ENCODE measurements at places on chromosomes 6 and 20.

- peak; percentile 97 for DNase-seq
These were observed 4.6 kb upstream of the NAA20 start for GRCh38 chr20:20012541-20012940.

DNA sequence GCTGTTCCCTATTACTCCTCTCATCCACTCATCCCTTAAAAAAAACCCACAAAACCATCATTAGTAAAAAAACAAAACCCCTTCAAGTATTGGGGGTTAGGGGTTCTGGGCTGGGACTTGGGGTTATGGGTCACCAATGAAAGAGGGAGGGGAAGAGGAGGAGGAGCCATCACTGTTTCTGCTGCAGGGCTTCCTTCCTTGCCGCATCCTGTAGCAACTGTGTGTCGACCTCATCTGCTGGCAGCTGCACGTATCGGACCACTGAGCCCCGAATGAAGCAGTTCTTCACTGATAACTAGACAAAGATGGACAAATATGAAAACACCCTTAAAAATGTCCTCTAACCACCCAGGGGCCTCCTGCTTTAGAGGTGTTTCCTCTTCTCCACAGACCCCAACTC is 2.0 kb upstream of the VARS1 start:
- DNase-seq = no peak

DNA sequence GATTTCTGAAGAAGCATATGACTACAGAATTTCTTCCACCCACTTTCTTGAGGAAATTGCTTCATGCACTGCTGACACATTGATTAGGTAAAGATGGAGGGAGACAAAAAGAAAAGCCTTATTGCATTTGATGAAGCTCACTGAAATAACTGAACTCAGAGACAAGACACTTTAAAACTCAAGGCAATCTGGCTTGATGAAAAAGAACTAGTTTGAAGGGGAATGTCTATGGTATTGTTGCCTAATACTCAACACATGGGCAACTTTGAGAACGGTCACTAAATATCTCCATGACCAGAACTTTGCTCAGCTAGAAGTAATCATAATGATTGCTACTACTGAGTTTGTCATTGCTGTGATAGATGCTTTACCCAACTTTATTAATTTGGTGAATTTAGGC is 38.1 kb downstream of the HTR1B start:
- DNase-seq = no peak

- DNase-seq = peak; percentile 33
These were observed 80.3 kb downstream of the TBC1D7 start for GRCh38 chr6:13248053-13248452.

DNA sequence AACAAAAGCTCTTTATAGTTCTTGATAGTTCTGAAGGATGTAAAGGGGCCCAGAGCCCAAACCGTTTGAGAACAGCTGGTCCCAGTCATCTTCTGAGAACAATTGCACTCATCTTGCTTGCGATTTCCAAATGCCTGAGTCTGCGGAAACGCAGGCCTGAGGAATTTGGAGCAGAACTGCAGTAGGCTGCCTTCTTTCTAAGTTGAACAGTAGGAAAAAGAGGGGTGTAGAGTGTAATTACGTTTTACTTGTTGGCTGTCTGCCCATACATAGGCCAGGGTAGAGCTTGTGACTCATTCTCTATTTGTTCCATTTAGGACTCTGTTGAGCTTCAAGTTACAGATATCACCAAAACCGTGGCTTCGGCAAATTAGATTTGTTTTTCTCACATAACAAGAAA is 42.0 kb upstream of the KIF16B start:
- no peak for DNase-seq

DNA sequence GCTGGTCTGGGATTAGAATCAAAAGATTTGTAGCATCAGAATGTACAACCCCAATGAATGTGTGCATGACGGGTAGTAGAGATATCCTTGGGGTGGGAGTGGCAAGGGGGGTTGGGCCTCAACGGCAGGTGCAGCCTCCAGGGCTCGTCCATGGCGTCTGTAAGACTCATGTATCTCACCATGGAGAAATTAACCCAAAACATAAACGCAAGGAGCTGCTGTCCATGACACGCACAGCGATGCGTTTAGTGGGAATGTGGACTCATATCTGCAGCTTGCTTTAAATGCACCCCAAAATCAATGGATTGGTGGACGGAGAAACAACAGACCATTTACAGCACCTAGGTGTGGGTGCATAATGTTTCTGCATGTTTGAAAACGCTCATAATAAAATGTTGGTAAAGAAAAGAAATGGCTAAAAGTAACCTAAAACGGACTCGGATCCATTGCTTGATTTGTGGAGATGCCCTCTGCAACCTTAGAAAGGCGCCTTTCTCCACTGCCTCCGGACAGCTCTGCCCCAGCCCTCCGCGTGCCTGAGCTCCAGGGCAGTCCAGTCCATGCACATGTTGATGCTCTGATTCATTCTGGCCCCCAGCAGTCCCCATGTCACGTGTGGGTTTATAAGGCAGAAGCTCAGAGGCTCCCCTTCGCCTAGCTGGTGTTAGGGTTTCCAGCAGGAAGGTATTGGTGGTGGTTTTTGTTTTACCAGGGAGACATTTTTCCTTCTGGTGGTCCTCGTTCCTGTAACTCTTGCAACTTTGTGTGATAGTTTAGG is 24.5 kb downstream of the PYGB start:
- DNase-seq = no peak

- no peak for DNase-seq
These were observed 51.5 kb upstream of the KIF25 start for GRCh38 chr6:167946007-167946406.

DNA sequence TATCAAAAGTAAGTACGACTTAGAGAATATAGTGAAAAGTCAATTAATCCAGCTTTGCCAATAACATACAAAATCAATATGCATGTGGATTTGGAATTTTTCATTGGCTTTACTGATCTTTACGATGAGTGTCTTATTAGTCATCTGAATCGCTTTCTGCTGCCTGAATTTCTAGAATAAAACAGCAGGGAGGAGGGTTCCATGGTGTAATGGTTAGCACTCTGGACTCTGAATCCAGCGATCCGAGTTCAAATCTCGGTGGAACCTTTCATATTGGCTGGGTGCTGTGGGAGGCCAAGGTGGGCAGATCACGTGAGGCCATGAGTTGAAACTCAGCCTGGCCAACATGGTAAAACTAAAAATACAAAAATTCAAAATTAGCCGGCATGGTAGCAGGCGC is 448.8 kb downstream of the RNF144B start:
- no peak for DNase-seq

DNA sequence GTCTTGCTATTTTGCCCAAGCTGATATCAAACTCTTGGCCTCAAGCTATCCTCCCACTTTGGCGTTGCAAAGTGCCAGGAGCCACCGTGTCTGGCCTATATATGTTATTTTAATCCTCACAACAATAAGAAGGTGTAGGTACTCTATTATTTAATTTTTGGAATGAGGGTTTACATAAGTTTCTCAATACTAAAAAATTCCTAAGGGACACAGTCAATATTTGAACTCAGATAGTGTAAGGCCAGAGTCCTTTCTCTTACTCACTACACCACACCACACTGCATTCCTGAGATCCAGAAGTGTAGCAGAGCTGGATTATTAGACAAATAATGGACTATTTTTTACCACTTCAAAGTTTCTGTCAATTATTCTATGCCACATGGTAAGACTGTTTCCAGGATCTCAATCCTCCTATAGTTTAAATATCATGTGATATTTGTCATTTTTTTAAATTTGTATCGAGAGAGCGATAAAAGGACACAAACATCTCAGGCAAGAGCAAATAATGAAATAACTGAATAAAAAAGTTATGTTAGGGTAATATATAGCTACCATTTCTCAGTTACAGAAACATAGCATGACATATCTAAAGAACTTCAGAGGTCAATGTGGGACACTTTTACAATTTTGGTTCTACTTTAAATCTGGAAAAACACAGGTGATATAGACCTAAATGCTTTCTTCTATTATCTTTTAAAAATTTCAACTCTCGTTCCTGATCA is 162.2 kb upstream of the THEMIS start:
- DNase-seq = no peak

GRCh38 chr20:33191484-33191883 is 23.5 kb downstream of the BPIFA2 start:
- DNase-seq = no peak

DNA sequence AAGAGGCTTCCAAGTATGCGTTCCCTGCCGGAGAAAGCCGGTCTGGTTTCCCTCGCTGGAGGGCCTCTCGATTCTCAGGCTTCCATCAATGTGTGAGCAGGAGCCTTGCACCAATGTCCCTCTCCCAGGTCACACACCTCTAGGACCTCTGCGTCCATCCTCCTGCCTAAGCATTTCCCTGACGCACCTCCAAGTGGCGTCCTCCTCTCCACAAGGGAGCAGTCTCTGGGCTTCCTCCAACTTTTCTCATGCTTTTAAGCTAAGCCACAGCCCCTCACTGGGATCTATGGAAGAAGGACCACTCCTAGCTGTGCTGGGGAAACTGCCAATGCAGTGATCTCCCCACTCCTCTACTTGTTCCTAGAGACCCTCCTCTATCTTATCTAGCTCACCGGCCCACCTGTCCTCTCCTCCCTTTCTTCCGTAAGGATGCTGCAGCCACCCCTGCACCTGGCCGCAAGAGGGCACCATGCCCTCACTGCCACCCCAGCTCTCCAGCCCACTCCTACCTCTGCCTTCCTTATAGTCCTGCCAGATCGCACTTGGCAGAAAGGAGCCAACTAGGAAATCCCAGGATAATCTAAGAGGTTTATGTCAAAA is 258.7 kb downstream of the LRFN2 start:
- DNase-seq = no peak

- DNase-seq = no peak
These were observed 13.1 kb upstream of the POPDC3 start for GRCh38 chr6:105192707-105193465.

GRCh38 chr20:37775200-37775599 is 81.4 kb downstream of the CTNNBL1 start:
- no peak for DNase-seq

GRCh38 chr20:15925376-15925775 is 647.9 kb downstream of the KIF16B start:
- DNase-seq = no peak

DNA sequence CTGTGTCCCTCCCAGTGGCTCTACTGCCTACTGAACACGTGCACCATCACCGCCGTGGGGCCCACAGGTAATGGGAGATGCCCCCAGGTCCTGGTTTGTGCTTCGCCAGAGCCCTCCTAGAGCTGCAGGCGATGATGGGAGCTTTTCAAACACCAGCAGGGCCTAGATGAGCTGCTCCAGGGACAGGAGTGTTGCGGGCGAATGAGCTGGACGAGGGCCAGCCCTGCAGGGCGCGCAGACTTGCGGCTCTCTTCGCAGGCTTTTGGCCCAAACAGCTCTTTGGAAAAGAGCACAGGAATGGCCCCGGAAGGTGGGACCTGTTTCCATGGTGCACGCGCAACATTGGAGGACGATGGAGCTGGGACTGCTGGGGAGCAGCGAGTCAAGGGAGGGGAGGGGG is 409.3 kb upstream of the SULF2 start:
- no peak for DNase-seq

DNA sequence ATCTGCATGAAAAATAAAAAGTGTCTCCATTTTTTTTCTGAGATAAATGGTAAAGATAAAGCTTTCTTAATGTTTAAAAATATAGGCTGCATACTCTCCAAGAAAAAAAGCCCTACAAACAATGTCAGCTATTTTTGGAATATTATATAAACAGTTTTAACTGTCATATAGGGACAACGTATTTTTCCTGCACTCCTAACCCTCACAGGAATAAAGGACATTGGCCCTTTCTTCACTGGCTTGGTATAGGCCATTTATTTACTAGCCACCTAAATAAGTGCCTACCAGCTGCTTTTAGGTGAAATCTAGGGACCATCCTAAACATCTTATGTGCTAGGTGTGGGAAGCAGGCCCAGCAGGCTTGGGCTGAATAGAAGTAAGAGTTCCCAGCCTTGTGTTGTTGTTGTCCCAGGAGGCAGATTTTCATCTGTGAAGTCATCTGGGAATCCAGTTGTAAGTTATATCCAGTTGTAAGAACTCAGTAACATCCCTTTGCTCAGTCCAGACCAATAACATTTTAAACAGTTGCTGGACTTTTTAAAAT is 21.3 kb downstream of the FOXO3 start:
- no peak for DNase-seq

DNA sequence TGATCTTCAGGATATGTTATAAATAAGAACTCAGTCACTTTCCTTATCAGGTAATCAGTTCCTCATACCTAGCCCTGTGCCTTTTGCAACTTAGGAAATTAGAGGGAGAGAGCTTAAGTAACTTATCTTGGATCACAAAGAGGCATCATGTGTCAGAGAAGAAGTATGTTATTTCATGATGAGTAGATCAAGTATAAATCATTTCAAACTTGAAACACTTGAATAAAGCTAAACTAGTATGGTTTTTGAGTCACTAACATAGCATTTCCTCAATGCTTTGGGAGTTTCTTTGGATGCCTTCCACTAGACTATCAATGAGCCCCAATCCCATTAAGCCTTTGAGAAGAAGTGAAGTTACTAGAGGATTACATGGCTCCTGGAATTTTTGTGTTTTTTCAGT is 102.6 kb upstream of the TNFAIP3 start:
- no peak for DNase-seq

- DNase-seq = no peak
These were observed 12.9 kb downstream of the RIPOR2 start for GRCh38 chr6:24922814-24923213.

GRCh38 chr20:20887593-20888265 is 175.3 kb upstream of the RALGAPA2 start:
- DNase-seq = no peak

DNA sequence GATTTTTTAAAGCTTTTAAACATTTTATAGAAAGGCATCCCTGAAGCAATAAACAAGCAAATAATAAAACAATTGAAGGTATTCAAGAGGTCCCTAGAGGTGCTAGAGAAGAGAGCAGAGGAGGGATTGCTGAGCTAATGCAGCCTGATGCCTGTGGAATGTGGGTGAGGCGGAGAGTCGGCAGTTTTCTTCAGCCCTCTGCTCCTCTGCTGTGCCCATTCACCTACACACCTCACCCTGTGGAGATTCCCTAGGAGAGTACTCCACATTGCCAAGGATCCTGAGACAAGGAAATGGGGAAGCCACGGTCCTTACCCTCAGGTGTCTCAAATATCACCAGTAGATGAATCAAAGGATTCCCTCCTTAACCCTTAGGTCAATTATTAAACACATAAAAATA is 199.8 kb upstream of the POU3F2 start:
- DNase-seq = no peak

DNA sequence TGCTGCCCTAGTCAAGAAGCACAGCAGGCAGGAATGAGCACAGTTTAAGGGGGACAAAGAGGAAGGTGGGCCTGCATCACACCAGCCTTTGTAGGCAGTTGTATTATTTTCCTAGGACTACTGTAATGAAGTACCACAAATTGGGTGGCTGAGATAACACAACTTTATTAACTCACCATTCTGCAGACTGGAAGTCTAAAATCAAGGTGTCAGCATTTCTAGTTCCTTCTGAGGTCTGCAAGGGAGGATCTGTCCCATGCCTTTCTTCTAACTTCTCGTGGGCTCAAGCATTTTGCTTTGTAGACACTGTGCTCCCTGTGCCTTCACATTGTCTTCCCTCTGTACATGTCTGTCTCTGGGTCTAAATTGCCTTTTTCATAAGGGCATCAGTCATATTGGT is 488.5 kb upstream of the JARID2 start:
- peak; percentile 32 for DNase-seq

- DNase-seq = no peak
These were observed 4.2 kb downstream of the SASH1 start for GRCh38 chr6:148346681-148347440.

GRCh38 chr6:139943391-139943790 is 568.9 kb upstream of the CITED2 start:
- DNase-seq = no peak

Measured in pons (tissue), 1 donor.